ENCODE measurements at places on chromosomes 1 and 21.

DNA sequence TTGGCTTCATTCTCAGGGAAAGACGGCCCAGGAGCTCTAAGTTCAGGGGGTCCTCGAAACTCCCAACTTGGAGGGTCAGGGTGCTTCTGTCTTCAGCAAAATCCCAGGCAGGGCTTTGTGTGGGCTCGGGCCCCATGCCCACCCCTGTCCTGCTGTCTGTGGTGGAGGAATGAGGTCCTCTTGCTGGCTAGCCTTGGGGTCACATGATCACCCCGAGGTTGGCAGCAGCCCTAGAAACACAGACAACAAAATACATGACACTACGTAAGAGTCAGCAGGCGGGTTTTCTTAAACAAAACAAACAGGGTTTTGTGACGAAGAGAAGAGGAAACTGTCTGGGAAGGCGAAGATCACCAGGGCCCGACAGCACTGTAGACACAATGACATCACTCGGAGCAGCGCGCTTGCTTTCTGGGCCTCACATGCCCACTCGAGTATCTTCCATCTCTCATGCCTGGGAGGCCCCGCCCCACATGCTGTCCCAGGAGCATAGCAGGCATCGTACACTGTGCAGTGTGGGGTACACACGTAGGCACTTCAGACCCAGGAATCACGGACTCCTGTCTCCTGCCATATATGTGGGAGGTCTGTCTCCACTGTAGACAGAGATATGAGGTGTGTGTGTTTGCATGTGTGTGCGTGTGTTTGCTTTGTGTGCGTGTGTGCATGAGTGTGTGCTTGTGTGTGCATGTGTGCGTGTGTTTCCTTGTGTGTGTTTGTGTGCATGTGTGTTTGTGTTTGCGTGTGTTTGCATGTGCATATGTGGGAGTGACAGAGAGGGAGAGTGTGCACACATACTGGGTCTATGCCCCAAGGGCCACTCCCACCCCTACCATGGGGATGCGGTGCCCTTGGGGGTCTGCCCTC, 94.7 kb downstream of the SIK1 start:
- no peak for DNase-seq

GRCh38 chr1:244704107-244704506, 51.2 kb downstream of the DESI2 start:
- DNase-seq, result no peak

GRCh38 chr1:202255343-202255742, 61.7 kb downstream of the LGR6 start:
- no peak for DNase-seq

DNA sequence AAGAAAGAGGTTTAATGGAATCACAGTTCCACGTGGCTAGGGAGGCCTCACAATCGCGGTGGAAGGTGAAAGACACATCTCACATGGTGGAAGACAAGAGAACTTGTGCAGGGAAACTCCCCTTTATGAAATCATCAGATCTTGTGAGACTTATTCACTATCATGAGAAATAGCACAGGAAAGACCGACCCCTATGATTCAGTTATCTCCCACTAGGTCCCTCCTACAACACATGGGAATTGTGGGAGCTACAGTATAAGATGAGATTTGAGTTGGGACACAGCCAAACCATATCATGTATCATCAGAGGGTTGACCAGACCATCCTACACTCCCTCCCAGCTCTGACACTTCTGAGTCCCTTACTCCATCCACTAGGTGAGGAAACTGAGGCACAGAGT, 143.9 kb upstream of the KLHDC7A start:
- no peak for DNase-seq

DNA sequence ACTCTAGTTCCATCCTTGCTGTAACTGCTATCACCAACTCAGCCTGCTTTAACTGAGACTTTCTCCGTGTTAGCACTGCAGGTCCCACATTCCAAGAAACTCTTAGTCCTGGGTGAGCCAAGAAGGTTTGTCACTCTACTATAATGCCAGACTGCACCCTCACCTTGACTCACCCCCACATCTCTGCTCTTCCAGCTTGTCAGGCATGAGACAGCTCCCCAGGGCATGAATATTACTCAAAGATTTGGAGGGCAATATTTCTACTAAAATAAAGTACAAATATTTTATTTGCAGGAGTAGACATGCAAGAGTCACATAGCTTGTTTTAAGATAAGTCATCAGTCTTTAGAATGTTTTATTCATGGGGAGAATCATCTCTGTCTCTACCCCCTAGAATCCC, 110.2 kb downstream of the MATN1 start:
- DNase-seq, result no peak

DNA sequence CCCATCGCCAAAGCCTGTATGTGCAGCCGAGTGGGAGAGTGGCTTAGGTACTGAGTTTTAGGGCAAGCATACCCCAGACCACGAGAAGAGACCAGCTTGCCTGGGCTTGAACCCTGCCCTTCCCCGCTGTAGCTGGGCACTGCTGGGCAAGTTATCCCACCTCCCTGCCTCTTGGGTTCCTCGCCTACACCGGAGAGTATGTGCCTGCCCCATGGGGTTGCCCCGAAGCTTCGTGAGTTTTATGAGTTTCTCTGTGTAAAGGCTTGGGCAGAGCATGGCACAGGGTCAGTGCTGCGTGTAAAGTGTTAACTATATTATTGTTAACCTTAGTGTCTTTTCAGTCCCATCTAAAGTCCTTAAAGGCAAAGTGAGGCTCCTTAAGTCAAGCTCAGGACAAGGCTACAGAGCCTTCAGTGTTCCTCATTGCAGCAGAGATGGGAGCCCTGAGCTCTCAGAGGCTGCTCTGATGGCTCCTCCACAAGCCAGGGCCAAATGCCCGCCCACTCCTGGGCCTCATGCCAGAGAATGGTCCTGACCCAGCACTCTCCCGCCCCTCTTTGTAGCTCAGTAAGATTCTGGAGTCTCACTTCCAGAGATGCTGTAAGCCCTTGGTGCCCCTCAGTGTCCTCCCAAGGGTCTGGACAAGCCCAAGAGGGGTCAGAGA, 37.0 kb upstream of the KCNA10 start:
- DNase-seq, result no peak

DNA sequence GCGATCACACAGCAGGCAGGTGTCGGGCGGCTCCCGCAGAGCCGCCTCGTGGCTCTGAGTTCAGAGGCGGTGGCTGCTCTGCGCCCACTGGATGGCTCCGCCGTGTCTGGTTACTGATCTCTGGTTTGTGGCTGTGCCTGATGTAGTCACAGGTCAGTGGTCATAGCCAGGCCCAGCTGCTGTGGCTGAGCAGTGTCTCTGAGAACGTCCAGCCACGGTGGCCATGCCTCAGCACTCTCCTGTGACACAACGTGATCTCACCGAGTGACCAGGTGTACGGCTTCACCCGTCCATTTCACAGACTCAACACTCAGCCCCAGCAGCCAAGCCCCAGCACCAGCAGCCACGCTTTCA, 61.2 kb downstream of the KCNN3 start:
- no peak for DNase-seq

GRCh38 chr1:71448444-71448843, 367.6 kb upstream of the ZRANB2 start:
- DNase-seq, result no peak

DNA sequence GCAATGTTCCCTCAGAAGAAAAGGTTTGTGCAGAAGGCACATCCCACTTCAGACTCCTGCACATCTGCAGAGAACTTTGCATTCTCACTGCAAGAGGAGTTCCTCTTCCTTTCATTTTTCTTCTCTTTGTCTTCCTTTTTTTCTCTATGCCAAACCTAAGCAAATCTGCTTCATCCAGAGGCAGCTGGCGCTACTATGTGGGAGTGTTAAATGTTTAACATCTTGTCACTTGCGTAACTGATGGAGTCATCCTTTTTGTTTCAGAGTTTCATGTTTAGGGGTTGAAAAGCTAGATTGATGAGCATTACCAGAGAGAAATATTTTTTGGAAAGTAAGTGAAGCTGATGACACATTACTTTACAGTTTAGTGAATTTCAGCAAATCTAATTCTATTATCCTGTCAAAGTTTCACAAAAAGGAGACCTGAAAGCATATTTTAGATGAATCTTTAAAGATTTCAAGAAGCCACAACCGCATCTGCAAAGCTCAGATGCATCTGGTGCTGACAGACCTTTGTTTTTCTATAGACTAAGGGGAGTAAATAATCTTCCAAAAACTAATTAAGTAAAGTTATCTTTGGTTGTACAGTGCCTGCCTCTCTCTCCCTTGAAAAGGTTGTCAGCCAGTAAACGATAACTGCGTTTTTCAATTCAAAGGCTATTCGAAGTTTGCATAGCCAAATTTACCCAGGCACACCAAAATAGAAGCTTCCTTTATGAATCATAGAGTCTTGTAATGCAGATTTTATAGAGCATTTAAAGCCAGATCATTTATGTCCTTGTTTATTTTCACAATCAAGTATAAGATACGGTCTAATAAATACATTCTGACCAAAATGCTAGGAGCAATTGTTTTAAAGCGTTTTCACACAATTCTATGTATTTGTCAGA, 1.2 kb upstream of the LRRC53 start:
- no peak for DNase-seq

GRCh38 chr1:52976183-52977035, 49.3 kb downstream of the SCP2 start:
- no peak for DNase-seq

- DNase-seq, result no peak
Measured at GRCh38 chr21:42591170-42591869, 62.1 kb upstream of the PDE9A start.

DNA sequence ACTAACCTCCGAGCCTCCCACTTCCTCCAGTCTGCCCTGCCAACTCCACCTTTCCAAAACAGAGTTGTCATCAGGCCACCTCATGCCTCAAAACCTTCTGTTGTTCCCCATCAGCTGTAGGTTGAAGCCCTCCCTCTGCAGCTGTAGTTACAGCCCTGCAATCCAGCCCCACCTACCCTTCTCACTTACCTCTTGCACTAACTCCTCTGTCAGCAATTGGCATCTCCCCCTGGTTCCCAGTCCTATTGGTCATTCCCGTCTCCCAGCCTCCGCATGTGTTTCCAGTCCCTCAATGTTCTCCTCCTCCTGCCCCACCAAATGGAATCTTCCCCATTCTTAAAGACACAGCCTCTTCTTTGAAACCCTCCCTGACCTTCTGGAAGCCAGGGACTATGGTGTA, 100.1 kb upstream of the GCLM start:
- DNase-seq, result no peak

DNA sequence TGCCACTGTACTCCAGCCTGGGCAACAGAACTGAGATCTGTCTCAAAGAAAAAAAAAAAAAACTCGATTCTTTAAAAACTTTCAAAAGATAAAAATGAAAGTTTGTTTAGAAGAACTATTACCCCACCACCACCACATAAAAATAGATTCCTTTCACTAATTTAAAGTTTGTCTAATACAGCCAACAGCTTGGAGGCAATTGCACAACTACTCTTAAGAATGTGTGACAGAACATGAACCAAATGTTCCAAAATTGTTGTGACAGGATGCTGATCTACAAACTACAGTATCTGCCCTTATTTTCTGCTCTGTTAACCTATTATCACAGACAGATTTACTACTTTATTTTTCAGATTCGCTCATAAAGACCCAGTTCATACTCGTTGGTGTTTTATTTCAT, 5.5 kb upstream of the TGFBR3 start:
- DNase-seq, result no peak

- DNase-seq, result no peak
Measured at GRCh38 chr21:39397646-39398385, 47.8 kb downstream of the LCA5L start.

- DNase-seq, result no peak
Measured at GRCh38 chr1:81304187-81304586, 496.5 kb upstream of the ADGRL2 start.

GRCh38 chr1:151635479-151636072, 23.7 kb downstream of the SNX27 start:
- no peak for DNase-seq

- no peak for DNase-seq
Measured at GRCh38 chr1:233912909-233913308, 8.4 kb downstream of the SLC35F3 start.

- DNase-seq, result no peak
Measured at GRCh38 chr1:86641318-86641717, 63.1 kb upstream of the SH3GLB1 start.

- DNase-seq, result no peak
Measured at GRCh38 chr1:247440001-247440620, 17.8 kb downstream of the OR2B11 start.

DNA sequence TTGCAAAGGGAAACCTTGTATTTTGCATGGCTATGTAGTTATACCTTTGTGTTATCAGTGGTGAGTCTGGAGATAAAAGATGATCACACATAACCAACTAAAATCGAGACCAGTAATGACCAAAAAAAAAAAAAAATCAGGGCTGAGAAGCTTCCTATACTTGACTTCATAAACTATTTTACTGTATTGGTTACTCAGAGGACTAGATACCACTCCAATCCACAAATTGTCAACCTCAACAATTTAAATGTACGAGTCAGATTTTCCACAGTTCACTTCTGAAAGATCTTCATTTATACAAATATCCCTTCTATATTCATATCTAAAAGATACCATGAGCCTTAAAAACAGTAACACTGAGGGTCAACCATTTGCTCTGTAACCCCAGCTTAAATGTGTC, 71.7 kb downstream of the NRIP1 start:
- DNase-seq, result no peak

DNA sequence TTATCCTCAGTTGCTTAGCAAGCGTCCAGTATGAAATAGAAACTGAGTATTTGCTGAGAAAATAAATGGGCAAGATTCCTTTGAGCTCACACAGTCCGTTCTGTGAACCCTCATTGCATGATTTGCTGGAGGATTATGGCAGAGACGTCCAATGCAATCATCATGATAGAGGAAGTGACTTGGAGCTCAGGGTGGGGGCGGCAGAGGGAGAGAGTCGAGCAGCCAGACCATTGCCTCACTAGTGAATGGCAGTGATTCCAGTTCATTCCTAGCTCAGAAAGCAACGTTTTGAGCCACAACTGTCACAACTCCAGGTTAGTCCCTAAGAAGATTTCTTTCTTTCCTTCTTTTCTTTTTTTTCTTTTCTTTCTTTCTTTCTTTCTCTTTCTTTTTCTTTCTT, 27.5 kb upstream of the COL9A2 start:
- DNase-seq, result no peak

DNA sequence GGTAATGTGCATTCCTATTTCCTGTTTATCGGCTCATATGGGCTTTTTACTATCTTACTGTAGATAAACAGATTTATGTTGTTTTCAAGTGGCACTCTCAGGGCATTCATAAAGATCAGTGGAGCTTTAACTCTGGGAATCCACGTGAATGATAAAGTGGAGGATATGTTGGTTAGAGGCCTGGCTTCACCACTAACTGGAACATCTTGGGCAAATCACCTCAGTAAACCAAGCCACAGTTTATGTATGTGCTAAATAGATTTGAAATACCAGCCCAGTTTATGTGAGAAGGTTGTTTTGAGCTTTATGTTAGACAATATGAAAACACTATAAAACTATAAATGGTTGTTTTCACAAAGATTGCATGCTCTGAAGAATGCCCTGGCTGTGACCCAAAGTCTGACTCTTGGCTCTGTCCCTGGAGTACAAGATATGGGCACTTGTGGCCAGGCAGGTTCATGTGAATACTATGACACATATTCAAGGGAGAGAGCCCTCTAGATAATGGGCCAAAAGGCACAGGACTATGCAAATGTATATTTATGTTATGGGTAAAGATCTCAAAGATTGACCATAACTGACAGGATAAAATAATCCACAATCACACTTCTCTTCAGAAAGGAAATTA, 36.7 kb downstream of the FAM163A start:
- DNase-seq, result no peak

All from stimulated activated CD8-positive, alpha-beta memory T cell treated with anti-CD3 and anti-CD28 coated beads, Interleukin-12 subunit alpha, Interleukin-12 subunit beta, amount 100 ng/mL, for 4 hours (primary cell).